Fibroblast of lung (primary cell): ENCODE measurements at places on chromosomes 11 and 22. TPM values are rescaled to one million over a fixed set of nuclear protein-coding genes. Genes with fewer than 3 reads are reported as not detected.

TNNT3 gene
- total RNA-seq = 0.26 TPM in 1 of 2 replicates, not detected in the other

ZNF143 gene
- 36.2 and 37.5 TPM in 2 replicates for total RNA-seq

OR5A1 gene
- total RNA-seq = not detected in 2 replicates

PLAAT4 gene
- total RNA-seq = 85.7 and 108 TPM in 2 replicates

TMPRSS5 gene
- under 0.01 and 0.17 TPM in 2 replicates for total RNA-seq

OR52A1 gene
- total RNA-seq = not detected in 2 replicates

OR5B12 gene
- total RNA-seq = not detected in 2 replicates

FJX1 gene
- 8.7 and 10.4 TPM in 2 replicates for total RNA-seq

CEND1 gene
- total RNA-seq = 0.26 and 1.3 TPM in 2 replicates
